ENCODE measurements at places on chromosomes 11 and 22.

DNA sequence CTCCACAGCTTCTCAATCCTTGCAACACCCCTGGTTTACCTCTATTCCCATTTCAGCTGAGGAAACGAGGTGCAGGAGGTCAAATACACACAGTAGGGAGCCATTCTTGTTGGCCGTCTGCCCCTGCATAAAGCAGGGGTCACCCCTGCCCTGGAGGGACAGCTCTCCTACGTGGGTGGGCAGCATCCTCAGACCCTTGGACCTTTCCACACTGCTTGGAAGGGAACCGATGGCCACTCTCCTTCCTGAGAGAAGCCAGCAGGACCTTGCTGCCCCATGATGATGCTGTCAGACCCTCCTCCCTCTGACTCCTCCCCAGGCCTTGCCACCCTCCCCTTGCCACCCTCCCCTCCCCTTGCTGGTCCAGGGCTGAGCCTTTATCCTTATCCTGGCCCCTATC lies 121.1 kb upstream of the SYT13 start:
- DNase-seq: no peak

GRCh38 chr22:43658823-43659222 lies 153.3 kb downstream of the EFCAB6 start:
- DNase-seq: no peak

DNA sequence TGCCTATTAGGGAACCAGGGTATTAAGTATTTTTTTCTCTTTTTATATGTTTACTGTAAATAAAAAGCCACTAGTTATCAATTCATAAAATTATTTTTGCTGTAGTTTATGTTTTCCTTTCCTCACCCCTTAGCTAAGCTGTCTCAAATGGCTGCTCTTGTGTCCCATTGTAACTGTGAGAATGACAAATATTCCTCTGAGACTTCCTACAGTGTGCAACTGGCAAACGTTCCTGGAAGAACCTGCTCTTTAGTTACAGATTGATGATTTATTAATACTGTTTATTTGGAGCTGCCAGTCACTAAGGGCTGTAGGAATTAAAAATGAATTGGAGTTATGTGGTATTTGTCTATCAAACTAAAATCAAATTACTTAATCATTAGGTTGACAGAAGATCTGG lies 675.4 kb upstream of the ARHGAP42 start:
- no peak for DNase-seq

- peak; percentile 66 for DNase-seq
Measured at GRCh38 chr22:28116219-28116673, 197.2 kb upstream of the PITPNB start.

GRCh38 chr22:41512421-41513194 lies 31.7 kb downstream of the POLR3H start:
- peak; percentile 72 for DNase-seq

GRCh38 chr22:20238536-20238900 lies 29.6 kb downstream of the RTN4R start:
- peak; percentile 9 for DNase-seq

DNA sequence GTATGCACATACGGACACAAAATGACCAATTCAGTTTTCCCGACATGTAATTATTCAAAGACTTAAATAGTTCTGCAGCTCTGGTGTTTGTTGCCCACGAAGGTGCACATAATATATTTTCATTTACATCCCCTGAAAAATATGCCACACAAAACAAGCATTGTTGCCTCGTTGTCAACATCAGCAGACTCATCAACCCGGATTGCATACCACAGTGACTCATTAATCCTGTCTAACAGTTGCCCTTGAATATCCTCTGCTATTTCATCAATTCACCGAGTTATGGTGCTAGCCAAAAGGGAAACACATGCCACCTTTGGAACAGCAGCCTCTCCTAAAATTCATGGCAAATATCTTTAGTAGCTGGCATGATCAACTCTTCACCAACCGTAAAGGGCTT lies 582.2 kb downstream of the LRRC4C start:
- no peak for DNase-seq

DNA sequence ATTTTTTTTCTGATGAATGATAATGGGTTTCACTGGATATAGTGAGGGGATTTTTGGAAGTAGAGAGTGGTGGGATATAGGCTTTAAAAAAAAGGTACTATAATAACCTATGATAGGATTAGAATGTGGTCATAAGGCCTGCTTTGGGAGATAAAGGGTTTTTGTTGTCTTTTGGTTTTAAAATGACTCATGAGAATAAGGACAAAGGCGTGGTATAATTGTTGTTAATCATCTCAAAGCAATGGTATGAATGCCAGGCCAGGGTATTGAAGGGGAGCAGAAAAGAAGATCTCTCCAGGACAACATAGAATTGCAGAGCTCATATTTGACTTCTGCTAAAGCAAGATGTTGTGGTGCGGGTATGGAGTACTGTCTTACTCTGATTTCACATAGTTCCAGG lies 579.4 kb downstream of the JRKL start:
- no peak for DNase-seq

DNA sequence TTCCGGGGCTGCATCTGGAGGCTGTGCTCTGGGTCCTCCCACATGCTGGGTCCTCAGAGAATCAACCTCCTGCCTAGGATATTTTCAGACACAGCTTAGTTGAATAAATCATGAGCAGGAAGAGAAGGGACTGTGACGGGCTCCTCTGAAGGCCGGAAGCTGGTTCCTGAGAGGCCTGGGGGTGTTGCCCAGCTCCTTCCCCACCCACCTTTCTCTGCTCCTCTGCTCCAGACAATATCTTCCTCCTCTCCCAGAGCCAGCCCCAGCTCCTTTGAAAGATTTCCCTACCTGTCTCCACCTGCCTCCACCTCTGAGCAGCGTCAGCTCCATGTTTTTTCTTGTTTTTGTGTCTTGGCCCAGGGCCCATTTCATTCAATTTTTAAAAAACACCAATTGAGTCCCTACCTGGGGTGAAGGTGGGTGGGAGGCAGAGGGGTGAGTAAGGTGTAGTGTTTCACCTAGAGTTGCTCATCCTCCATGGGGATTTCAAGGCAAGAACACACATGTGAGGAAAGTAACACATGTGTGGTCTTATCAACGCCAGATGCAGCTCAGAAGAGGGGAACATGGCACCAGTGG lies 24.8 kb upstream of the THY1 start:
- no peak for DNase-seq

GRCh38 chr11:87961606-87962005 lies 213.6 kb downstream of the RAB38 start:
- no peak for DNase-seq

DNA sequence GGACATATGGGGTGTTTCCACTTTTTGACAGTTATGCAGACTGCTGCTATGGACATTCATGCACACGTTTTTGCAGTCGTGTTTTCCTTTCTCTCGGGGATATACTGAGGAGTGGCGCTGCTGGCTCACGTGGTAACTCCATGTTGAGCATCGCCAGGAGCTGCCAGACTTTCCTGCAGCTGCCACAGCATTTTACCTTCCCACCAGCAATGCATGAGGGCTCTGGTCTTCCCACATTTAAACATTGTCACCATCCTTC lies 95.4 kb downstream of the TBC1D22A start:
- DNase-seq: no peak

DNA sequence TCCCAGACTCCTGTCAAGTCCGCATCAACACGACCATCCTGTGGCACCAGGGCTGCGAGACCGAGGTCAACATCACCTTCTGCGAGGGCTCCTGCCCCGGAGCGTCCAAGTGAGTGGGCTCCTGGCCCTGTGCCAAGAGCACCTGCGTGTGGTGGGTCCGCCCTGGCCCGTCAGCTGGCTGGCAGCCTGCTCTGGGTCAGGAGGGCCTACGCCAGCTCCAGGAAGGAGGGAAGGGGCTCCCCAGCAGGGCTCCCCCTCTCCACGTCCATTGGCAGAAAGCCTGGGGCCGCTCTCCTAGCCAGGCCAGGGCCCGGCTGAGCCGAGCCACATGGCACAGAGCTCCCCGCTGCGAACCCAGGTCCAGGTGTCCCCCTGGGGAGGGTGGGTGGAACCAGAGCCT lies 37.8 kb downstream of the MUC5B start:
- DNase-seq: no peak

DNA sequence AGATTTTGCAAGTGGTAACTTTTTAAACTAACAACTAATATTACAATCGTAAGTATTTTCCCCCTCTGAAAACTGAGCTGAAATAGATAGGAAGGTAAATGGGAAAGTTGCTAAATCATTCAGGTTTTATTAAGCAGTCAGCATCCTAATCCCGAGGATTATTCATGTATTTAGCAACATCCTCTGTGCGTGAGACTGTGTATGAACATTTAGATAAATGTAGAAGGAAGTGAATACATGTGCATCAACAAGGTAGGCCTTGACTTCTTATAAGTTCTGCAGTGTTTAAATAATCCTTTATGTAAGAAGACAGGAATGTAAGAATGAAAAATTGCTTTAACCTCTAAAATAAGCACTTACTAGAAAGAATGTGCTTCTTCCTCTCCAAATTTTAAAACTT lies 745.9 kb upstream of the TENM4 start:
- DNase-seq: peak; percentile 36

DNA sequence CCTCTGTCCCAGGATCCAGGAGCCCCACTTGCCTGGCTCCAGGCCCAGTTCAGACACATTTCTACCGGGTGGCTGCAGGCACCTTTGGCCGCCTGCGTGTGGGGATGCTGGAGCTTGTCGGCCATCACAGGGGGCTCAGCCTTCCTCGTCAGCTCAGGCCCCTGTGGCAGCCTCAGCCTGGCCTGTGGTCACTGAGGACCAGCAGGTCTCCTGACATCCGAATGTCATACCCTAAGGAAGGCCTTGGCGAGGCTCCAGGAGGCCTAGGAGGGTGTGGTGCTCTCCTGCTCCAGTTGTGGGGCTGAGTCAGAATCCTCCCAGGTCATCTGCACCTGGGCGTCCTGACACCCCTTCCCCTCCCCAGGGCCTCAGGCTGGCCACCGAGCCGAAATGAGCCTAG lies 14.9 kb upstream of the SOX10 start:
- DNase-seq: no peak

DNA sequence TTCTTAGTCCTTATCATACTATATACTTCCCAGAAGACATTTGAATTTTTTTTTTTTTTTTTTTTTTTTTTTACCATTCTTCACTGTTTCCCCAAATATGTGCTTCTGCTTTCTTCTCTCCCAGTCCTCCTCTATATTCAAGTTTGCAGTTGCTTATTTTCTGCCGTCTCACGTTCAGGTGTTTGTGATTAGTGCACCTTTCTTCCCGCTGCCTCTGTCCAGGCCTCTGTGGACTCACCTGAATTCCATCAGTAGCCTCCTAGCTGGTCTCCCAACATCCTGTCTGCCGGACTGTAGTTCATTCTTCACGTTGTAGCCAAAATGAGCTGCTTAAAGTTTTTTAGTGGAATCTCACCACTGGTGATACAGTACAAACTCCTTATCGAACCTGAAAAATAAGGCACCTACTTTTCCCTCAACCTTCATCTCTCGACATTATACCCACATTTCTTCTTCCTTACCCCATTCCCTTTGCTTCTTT lies 795 bp upstream of the MSANTD4 start:
- DNase-seq: no peak

DNA sequence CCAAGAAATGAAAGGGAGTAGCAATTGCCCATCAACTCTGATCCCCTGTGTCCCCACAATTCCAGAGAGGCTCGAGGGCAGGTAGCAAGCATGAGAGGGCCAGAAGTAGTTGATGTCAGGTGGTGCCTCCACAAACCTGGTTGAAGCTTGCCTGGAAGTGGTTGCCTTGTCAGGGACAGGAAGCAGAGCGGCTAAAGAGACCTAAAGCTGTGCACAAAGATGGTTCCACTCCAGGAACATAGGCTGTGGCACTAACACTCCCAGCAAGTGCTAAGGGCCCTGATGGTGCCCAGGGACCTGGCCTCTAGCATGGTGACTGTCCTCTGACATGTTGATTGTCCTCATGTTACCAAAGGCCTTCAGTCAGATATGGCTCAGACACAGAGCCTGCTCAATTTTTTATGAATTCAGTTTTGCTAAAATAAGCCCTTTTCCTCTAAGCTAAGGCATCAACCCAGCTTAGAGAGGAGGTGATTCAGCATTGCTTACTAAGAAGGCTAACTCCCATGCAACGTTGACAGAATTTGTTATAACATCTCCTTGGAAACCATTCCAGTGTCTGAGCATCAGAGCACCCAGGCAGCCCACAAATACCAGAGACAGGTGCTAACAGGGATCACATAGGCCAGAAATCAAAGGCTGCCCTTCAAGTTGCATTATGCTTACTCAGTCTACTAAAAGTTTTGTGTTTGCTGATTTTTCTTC lies 196.3 kb upstream of the ARHGAP20 start:
- DNase-seq: peak; percentile 69

GRCh38 chr11:67167719-67168118 lies 48.7 kb downstream of the KDM2A start:
- DNase-seq: no peak

- DNase-seq: no peak
Measured at GRCh38 chr22:33275073-33275443, 216.9 kb upstream of the SYN3 start.

DNA sequence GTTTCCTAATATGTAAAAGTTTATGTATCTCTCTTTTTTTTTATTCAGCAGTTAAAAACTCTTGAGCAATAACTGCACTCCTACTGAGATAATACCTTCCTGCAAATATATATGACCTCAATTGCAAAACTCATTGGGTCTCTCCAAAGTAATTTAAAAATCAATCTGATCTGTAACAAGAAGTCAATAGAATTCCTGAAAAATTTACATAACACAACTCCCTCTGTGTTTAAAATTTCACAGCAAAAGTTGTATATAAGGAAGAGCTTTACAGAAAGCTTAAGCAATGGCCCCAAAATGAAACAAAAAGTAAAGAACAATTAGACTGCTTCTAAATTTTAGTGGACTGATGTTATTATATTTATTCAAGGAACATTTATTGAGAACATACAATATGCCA lies 313.4 kb downstream of the DLG2 start:
- no peak for DNase-seq

DNA sequence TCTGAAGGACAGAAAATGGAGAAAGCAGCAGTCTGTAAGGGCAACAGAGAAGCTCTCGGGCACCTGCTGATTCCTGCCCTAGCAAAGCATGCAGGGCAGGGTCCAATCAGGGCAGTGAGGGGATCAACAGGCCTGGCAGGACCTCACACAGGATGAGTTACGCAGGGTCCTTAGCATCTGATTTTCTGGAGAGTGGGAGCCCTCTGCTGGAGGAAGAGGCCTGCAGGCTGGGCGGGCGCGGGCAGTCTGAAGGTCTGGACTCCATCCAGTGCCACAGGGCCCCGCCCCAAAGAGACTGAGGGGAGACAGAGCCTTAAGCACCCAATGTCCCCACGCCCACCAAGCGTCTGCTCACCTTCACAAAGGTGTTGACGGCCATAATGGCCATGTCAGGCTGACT lies 28.9 kb downstream of the AP1B1 start:
- DNase-seq: peak; percentile 70

DNA sequence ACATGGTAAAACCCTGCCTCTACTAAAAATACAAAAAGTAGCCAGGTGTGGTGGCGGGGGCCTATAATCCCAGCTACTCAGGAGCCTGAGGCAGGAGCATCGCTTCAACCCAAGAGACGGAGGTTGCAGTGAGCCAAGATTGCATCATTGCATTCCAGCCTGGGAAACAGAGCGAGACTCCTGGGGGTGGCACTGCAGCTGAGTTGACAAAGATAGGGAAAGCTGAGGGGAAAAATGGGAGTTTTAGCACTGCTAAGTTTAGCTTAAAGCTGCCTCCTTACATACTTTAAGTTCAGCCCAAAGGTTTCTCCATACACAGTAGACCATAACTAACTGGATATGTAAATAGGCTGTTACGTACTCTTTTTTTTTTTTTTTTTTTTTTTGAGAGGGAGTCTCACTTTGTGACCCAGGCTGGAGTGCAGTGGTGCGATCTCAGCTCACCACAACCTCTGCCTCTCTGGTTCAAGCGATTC lies 9.0 kb upstream of the USP28 start:
- peak; percentile 50 for DNase-seq
